SW480 (cell line): ENCODE measurements at places on chromosomes 16 and 17.

DNA sequence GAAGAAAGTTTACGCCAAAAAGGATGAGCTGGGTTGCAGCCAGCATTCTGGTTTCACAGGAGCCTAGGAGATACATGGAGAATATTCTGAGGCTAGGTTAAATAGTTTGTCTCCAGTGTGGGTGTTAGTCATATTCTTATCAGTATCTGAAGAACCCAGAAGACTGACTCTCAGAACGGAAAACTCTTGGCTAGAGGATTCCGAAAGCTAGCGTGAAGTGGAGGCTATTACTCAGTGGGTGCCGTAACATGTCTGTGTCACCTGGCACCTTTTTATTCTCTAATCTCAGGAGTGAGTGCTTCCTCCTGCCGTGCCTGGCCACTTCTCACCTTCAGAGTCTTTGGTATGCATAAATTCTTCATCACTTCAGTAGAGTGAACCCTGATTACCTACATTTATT is 199.5 kb downstream of the WWOX start:
- DNase-seq, result no peak

- DNase-seq, result peak; percentile 61
Measured at GRCh38 chr17:48671697-48672171, 45.6 kb upstream of the HOXB9 start.

- no peak for DNase-seq
Measured at GRCh38 chr16:1809281-1809801, 15.8 kb upstream of the IGFALS start.

DNA sequence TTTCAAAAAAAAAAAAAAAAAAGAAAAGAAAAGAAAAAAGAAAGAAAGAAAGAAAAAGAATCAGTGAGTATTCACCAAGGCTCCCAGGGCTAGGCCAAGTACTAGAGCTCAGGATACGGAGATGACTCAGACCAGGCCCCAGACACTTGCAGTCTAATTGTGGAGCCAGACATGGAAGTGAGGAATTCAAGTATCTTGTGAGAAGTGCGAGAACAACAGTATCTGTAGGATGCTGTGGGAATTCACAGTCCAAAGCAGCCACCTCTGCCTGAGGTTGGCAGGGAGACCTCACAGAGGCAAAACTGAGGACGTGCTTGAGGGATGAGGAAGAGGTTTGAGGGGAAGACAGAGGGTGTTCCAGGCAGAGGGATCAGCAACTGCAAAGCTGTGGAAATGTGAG is 14.0 kb upstream of the ALDOA start:
- no peak for DNase-seq

DNA sequence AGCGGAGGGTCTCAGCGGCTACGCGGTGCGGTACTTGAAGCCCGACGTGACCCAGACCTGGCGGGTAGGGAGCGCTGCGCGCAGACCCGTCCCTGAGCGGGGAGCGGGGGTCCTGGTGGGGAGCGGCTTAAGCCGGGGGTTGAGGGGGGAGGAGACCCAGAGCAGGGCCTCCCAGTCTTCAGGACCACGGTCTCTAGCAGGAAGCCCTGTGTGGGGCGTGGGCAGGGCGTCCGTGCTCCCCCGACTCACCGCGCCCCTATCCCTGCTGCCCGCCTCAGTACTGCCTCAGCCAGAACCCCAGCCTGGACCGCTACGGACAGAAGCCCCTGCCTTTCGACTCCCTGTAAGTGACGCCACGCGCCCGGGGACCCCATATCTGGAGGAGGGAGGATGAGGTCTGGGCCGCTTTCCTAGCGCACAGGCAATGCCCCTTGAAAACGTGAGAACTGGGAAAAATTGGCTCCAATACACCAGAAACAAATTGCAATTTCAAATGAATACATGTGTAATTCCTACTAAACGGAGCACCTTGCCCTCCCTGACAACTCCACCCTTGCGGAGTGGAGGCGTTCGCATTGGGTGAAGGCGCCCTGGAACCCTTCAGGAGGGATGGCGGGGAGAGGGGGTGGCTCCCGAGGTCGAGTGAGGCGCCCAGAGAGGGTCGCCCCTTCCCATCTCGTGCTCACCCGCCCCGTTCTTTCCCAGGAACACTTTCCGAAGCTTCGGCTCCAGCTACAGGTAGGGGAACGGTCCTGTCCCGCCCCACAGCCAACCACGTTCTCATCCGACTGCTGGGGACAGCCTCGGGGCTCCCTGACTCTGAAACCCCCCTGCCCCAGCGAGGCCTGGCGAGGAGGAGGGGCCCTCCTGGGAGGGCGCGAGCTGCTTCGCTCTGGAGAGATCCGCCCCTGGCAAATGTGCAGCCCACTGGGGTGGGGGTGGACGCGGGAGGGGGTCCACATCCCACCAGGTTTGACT is 14.6 kb upstream of the CNGB1 start:
- no peak for DNase-seq

- no peak for DNase-seq
Measured at GRCh38 chr17:31527606-31528005, 136.1 kb downstream of the RAB11FIP4 start.

DNA sequence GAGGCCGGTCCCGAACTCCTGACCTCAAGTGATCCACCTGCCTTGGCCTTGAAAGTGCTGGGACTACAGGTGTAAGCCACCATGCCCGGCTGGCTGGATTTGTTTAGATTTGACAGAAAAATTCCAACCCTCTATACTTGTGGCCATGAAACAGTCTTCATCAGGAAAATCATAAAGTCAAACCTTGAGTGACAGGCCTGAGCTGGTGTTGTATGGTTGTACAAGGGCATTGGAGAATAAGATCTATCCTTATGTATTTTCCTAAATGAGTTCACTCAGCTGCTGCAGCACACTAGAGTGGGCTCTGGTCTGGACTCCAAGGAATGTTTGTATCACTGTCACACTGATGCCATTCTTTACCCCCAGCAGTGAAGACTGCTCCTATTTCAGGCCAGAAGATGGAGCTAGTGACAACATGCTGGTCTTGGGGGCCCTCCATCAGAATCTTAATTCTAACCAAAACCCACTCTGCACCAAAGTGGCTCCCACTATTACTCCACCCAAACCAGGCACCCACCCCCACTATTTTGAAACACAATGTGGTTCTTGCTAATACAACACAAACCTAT is 27.4 kb downstream of the SNX11 start:
- no peak for DNase-seq

- DNase-seq, result peak; percentile 59
Measured at GRCh38 chr17:40251576-40251975, 32.5 kb downstream of the WIPF2 start.

GRCh38 chr17:40515491-40516041 is 14.1 kb upstream of the TNS4 start:
- DNase-seq, result no peak

- DNase-seq, result no peak
Measured at GRCh38 chr17:51435171-51435552, 174.8 kb downstream of the UTP18 start.

DNA sequence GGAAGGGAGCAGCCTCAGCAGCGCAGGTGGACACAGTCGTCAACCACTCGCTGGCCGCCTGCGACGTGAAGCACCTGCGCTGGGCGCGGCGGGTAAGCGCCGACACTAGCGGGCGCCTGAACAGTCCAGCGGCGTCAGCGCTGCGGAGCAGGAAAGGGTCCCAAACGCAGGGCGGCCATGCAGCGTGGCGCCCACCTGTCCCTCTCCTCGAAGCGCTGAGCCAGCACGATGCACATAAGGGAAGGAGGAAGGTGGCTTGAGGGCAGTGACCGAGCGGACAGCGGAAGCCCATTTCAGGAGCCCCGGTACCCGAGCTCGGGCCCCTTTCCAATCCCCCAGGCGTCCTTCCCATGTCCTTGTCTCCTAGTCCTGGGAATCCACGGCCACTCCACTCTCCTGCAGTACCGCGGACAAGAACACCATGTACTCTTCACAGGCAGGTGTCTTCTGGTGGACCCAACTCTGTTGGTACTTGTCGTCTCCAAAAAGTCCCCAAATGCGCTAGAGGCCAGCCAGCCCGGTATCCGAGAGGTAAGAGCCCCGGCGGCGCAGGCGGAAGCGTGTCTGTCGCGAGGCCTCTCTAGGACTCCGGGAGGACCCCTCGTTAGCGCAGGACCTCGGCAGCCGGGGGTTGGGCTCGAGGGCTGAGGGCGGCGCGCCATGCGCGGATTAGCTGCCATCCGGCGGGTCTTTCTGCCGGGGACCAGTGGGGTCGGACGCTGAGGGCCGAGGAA is 14.4 kb downstream of the ZNF232 start:
- no peak for DNase-seq

DNA sequence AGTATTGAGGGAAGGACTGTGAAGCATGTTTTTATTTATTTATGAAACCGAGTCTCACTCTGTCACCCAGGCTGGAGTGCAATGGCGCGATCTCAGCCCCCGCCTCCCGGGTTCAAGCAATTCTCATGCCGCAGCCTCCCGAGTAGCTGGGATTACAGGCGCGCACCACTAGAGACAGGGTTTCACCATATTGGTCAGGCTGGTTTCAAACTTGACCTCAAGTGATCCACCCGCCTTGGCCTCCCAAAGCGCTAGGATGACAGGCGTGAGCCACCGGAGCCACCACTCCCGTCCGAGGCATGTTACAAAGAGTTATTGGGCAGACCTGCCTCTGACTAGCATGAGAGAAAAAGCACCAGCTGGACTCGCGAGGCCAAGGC is 3.1 kb downstream of the MRPL12 start:
- DNase-seq, result no peak

- DNase-seq, result no peak
Measured at GRCh38 chr16:84485255-84486010, 19.0 kb downstream of the MEAK7 start.
